Astrocyte (in vitro differentiated cells and primary cell): ENCODE measurements at places on chromosomes 5 and 9.

DNA sequence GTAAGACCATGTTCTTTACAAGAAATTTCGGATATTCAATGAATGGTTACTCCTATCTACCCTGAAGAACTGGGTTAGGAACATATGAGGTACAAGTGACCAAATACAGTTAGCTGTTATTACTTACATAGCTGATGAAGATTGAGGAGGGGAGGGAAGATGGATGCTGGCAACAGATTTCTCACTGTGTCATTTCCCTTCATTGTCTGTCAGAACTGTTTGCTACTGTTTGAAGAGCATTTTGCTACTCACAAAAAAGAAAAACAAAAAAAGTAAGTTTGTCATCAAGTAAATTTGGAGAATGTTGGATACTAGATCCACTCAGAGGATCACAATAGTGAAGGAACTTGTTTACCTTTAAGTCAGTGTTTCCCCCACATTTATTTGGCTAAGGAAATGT is 53.7 kb downstream of the ENC1 start:
- DNase-seq: no peak

DNA sequence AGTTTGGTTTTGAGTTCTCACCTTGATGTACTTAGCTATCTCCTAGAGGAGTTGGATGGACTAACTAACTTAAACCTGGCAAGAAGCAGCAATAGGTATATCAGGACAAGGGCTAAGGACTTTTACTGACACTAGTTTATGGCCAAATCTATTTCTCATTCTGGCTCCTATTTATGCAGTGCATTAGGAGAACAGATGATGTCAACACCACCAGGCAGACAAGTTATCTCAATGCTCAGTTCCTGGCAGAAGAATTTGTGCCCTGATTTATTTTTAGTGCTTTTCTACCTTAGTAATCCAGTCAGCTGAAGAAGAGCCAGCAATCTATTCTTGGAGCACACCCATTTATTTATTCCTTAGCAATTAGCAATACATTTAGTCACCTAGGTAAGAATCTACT is 30.7 kb upstream of the MYOT start:
- peak; percentile 72 for DNase-seq

DNA sequence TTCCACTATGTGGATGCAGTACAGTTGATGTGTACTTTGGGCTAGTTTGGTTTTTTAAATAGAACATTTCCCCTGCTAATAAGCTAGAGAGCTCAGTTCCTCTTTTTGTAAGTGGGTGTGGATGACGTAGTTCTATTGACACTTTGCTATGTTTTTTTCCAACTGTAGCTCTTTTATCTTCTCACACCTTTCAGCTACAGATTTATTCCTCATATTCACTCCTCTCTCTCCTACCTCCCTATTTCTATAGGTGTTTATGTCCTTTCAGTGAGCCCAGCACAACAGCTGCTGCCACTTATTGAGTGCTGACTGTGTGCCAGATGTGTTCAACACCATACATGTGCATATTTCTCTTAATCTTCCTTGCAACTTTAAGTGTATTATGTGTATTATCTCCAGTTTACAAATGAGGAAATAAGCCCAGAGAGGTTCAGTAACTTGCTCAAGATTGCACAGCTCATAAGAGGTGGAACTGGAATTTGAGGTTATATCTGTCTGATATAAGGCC is 215.7 kb downstream of the SEMA6A start:
- no peak for DNase-seq

- peak; percentile 80 for DNase-seq
Observed at GRCh38 chr9:2874001-2874750, 30.3 kb upstream of the PUM3 start.

- DNase-seq: no peak
Observed at GRCh38 chr9:83596899-83597504, 25.9 kb upstream of the IDNK start.

GRCh38 chr5:123036391-123037103 is at the start of gene PPIC:
Gene PPIC (minus strand): TSS chr5:123036725. CDS start chr5:123036625, 100 bp downstream.
- peak; percentile 69 for DNase-seq

DNA sequence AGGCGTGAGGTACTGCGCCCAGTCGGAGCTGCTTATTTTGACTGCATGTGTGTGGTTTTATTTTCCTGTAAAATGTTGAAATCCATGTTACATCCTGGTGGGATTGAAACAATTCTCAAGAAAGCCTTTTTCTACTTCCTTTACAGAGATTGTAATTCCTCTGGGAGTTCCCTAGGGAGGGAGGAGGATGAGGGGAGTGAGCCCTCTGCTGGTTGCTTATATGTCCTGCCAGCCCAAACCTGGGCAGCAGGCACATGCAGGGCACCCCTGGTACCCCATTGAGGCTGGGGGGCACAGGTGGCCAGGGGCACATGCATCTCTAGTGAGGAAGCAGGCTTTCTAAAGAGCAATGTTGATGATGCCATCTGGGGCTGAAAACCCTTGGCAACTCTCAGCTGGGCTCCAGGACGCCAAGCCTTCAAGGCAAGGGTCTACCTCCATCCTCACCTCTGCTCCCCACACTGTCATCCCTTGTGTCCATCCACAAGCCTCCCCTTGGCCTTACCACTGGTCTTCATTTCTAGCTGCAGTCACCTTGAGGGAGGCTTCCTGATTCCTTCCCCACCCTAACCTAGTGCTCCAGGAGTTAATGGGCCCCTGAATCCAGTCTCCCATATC is 84.7 kb upstream of the TNFSF8 start:
- DNase-seq: no peak

DNA sequence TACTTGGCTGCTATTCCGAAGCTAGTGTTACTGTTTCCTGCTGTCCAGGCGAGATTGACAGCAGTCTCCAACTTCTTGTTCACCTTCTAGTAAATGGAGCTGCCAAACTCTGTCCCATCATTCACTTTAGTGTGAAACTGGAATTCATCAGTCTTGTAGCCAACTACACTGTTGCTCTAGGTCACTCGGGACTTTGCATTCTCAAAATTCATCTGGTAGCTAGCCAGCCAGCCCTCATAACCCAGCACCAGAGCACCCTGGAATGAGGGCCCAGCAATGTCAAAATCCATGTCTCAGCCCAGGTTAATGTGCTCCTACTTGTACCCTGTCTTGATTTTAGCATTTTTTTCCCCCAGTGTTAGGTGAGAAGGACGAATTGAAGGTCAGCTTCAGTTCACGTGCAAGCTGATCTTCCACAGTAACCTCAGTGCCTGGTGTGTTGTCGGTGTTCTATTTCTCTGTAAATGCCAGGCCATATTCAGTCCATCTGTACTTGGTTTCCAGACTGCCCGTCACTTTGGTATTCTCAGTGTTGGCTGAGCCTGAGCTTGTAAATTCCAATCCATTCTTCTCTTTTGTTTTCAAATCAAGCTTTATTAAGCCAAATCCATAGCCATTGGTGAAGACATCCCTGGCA is 28.9 kb downstream of the ZNF169 start:
- DNase-seq: no peak

- DNase-seq: peak; percentile 80
Observed at GRCh38 chr9:136721339-136722092, 9.1 kb downstream of the DIPK1B start.

GRCh38 chr5:36452424-36453006 is 150.8 kb upstream of the RANBP3L start:
- no peak for DNase-seq

DNA sequence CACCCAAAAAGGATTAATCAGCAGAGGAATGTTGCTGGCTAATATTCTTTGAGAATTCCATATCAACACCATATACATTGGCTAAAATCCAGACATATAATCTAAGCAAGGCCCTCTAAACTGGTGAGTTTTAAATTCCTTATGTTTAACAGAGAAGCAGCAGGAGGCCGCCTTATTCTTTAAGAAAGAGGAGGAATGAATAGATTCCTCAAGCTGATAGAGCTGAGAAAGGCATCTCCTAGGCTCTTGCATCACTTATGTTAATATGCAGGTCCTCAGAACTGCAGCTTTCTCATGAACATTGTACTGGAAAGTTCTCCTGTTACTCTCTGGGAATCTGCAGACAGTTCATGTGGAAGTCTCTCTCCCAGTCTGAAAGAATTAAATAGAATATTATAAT is 20.1 kb upstream of the SMARCA2 start:
- no peak for DNase-seq

DNA sequence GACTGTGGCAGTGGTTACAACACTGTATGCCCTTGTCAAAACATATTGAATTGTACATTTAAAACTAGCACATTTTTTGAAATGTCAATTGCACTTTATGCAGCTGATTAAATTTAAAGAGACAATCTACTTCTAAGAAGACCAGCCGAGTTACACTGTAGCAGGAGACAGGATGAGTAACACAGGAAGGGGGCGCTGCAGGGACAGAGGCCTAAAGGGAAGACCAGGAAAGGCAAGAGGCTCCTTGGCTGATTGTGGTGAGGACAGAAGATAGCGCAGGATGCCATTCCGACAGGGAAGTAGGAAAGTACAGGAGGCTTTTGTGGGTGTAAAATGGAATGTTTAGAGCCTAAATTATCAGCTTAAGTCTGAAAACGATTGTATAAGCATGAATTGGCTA is 28.2 kb upstream of the PPP2R2B start:
- DNase-seq: peak; percentile 58

GRCh38 chr5:42912184-42912798 is 100.6 kb upstream of the SELENOP start:
- peak; percentile 20 for DNase-seq

- DNase-seq: no peak
Observed at GRCh38 chr5:175691761-175692160, 33.9 kb downstream of the HRH2 start.

DNA sequence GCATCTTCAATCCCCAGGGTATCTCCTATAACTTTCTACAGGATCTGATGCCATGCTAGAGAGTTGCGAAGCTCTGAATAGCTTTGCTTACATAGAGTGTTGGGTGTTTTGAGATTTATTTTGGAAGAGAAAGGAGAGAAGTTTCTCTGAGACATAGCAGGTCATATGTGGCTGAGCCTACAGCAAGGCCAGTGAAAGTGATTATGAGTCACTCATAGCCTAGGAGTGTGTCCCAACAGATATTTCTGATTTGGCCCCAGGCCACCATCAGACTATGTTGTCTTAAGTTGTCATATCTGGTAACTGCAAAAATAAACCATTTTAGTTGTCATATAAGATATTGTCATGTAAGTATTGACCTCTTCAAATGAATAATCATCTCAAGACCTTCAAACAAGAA is 132.0 kb upstream of the RAI14 start:
- peak; percentile 68 for DNase-seq

DNA sequence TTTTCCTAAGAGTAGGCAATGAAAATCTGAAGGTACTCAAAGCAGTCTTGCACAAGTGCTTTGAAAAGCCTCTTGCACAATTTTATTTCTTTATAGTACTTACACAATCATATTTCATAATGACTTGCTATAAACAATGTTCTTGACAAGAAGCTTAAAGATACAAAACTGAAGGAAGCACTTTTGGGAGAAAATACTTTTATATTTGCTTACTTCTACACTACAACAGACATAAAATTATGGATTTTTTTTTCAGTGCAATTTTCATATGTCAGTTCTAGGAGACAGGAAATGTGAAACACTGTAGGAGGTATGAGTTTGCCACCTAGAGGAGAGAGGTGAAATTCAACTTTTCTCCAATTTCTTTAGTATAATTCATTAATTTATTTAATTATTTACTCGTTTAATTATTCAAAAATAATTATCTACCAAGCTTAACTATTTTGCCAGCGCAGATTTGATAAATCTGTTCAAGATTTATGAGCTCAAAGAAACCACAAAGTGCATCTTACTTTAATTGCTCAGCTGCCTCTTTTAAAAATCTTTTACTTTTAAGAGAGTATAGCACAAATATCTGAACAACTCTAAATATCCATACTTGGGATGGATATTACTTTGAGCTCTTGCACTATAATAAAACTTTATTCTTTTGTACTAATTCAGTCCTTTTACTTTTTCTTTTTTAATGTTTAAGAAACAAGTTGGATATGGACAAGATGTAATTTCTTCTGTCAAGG is 29.0 kb upstream of the CDKN2B start:
- DNase-seq: no peak

- peak; percentile 25 for DNase-seq
Observed at GRCh38 chr9:96241391-96241809, 60.6 kb downstream of the HSD17B3 start.

GRCh38 chr9:33331377-33331891 is 41.1 kb downstream of the NFX1 start:
- DNase-seq: peak; percentile 29

GRCh38 chr9:127489471-127490115 is 38.3 kb downstream of the LRSAM1 start:
- no peak for DNase-seq

DNA sequence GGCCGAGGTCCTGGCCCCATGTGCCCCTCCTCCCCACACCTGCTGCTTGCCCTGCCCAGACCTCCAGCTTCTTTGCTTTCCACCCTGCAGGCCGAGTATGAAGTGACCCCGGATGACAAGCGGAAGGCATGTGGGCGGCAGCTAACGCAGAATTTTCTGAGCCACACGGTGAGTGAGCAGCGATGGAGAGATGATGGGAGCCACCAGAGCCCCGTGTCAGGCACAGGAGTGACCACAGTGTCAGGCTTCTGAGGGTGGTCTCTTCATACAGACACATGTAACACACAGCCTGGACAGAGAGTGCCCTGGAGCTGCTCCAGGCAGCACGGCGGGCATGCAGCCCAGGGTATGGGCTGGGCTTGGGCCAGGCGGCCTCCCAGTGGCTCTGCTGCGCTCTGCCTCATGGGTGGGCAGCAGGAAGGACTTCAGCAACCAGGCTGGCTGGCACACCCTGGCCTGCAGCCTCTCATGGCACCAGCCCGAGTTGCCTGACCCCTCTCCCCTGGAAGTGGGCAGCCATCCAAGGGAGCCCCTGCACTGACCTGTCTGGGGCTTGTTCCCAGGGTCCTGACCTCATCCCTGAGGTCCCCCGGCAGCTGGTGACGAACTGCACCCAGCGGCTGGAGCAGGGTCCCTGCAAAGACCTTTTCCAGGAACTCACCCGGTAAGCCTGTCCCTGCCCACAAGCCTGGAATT is 5.8 kb downstream of the GRK6 start:
- DNase-seq: no peak

GRCh38 chr9:95237336-95237735 is 80.2 kb downstream of the FANCC start:
- no peak for DNase-seq

GRCh38 chr5:39857041-39857440 is 432.3 kb upstream of the DAB2 start:
- no peak for DNase-seq

GRCh38 chr9:6646293-6646636 is 736 bp upstream of the GLDC start:
- no peak for DNase-seq

DNA sequence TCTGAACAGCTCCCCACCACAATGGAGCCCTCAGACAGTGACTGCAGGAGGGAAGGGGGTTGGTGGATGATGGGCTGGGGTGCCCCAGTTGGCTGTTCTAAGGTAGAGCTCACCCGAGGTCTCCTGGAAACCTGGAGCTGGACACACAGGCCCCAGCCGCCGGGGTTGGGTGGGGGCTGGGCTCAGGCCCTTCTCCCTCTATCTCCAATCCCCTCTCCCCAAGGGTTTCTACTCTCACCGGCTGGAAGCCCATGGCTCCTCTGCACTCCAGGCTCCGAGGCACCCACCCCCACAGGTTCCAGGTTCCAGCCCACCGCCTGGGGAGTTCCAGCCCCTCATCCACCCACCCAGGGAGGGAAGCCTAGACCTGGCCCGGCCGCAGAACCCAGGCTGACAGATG is 766 bp downstream of the NR5A1 start:
- DNase-seq: no peak
